ENCODE measurements at places on chromosomes 16 and 17.

- H3K27me3 ChIP-seq, result peaks cover 2% of the 10 kb centered on the region
- DNase-seq, result no peak
- peaks cover 2% of the 10 kb centered on the region for H3K36me3 ChIP-seq
- no peaks in the 10 kb centered on the region for H3K4me1 ChIP-seq
These were observed 305.1 kb downstream of the MAP2K6 start for GRCh38 chr17:69719474-69720048.

DNA sequence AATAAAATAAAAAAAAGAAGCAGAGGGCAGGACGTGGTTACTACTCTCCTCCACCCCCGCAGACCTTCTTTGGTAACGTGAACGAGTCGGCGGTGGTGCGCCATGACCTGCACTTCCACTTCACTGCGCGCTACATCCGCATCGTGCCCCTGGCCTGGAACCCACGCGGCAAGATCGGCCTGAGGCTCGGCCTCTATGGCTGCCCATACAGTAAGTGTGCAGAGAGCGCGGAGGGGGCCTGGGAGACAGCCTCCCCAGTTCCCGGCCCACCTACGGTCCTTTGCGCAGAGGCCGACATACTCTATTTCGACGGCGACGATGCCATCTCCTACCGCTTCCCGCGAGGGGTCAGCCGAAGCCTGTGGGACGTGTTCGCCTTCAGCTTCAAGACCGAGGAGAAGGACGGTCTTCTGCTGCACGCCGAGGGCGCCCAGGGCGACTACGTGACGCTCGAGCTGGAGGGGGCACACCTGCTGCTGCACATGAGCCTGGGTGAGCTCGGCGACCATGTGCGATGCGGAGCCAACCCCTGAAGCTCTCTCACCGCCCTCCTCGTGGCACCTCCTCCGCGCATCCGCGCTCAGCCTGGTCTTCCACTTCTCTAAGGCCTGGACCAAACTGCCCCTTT is 2.7 kb downstream of the CNTNAP1 start:
- no peak overlapping the region for H3K4me3 ChIP-seq
- H3K27me3 ChIP-seq, result peaks cover 45% of the 10 kb centered on the region
- peaks cover 24% of the 10 kb centered on the region for H3K4me1 ChIP-seq
- DNase-seq, result no peak
- no peaks in the 10 kb centered on the region for H3K36me3 ChIP-seq

- peak; percentile 40 for DNase-seq
- peaks cover 90% of the 10 kb centered on the region for H3K27me3 ChIP-seq
These were observed 14.0 kb downstream of the SRCIN1 start for GRCh38 chr17:38591759-38592241.

DNA sequence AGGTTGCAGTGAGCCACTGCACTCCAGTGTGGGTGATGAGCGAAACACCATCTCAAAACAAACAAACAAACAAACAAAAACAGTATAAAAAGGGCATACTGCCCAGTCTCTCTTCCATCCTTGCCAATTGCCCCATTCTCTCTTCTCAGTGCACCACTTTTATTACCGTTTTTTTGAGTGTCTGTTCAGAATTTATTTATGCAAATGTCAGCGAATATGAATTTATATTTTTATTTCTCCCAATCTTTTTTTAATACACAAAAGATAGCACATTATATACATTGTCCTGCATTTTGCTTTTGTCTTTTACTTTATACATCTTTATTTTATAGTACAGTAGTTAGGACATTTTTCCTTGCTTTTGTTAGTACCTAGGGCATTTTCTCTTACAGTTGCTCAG is 19.6 kb downstream of the RNF135 start:
- no peak for DNase-seq
- H3K27me3 ChIP-seq, result no peaks in the 10 kb centered on the region
- no peaks in the 10 kb centered on the region for H3K4me1 ChIP-seq

DNA sequence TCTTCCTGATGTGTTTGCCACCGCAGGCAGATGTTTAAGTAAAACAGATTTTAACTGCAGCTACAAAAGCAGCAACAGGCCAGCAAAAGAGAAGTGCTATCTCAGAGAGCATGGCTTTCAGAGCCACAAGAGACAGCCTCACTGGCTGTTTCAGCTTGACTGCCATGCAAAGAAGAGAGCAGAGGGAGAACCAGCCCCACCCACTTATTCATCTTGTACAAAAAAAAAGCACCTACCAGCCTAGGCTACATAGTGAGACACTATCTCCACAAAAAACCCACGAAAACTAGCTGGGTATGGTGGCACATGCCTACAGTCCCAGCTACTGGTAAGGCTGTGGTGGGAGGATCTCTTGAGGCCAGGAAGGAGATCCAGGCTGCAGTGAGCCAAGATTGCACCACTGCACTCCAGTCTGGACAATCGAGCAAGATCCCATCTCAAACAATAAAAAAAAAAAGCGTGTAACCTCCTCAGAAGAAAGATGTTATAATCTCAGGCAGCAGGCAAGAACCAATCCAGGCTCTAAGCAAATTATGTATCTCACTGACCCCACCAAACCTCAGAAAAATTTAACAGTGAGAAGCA is 30.0 kb downstream of the STH start:
- H3K36me3 ChIP-seq, result peaks cover 44% of the 10 kb centered on the region
- DNase-seq, result no peak
- peak overlapping the region; percentile 39 for H3K27ac ChIP-seq
- H3K27me3 ChIP-seq, result no peaks in the 10 kb centered on the region
- H3K4me1 ChIP-seq, result peaks cover 8% of the 10 kb centered on the region

Measured in T-helper 2 cell treated with Interferon-gamma antibody and Interleukin-4, amounts not matched to agents 5 μg/mL and 100 μg/mL, for 36 hours (primary cell).